Activated CD4-positive, alpha-beta T cell treated with anti-CD3 and anti-CD28 coated beads, Interleukin-2, amount 50 U/mL, for 4 hours (primary cell): ENCODE measurements at places on chromosomes 11 and 22.
A peak's percentile ranks its signal among the peaks of the same experiment; 100 is the strongest.

DNA sequence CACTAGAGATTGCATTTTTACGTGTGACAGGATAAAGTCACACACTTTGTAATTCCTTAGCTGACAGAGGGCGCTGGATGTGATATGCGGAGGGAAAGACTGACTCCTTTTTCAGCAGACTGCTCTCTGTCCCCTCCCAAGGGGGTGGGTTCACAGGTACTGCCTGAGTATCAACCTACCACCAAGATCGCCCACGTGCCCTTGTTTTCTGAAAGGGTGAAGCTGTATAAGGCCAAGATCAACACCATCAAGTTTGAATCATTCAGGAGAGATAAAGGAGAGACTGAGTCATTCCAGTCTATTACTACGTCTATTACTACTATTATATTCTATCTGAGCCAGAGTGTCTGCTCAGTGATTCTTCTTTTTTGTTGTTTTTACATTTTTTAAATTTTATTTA lies 30.7 kb downstream of the BUD13 start:
- no peak for DNase-seq

DNA sequence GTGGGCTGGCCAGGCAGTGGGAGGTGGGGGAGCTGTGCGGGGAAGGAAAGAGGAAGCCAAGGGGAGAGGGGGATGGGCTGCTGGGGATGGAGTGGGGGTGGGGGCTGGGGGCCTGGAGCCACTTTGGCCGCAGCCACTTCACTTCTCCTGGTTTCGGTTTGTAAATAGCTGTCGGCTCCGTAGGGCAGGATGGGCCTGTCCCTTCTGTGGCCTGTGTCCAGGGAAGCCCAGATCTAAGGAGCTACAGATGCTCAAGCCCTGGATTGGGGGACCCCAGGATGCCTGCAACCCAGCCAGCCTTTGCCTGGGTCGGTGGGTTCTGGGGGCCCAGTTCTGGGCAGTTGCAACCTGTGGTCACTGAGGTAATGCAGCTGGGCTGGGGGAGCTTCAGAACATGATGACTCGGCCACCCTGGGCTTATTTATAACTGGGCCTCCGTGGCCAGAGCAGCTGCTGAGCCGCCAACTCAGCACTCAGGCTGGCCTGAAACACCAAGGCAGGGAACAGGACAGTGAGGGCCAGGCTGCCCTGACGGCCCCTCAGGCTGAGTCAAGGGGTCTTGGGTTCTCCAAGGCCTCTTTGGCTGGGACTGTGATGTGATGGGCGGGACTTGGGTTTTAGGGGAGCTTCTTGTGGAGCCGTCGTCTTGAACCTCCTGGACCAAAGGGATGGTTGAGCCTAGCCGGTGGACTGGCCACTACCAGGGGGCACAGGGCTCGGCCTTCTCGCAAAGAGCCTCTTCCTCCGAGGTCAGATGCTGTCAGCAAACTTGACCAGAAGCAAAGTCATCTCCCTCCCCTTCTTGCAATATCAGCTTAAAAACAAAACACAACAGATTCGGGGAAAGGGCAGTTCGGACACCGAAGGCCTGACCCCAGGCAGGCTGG lies 15.0 kb upstream of the SLC39A13 start:
- DNase-seq: no peak

DNA sequence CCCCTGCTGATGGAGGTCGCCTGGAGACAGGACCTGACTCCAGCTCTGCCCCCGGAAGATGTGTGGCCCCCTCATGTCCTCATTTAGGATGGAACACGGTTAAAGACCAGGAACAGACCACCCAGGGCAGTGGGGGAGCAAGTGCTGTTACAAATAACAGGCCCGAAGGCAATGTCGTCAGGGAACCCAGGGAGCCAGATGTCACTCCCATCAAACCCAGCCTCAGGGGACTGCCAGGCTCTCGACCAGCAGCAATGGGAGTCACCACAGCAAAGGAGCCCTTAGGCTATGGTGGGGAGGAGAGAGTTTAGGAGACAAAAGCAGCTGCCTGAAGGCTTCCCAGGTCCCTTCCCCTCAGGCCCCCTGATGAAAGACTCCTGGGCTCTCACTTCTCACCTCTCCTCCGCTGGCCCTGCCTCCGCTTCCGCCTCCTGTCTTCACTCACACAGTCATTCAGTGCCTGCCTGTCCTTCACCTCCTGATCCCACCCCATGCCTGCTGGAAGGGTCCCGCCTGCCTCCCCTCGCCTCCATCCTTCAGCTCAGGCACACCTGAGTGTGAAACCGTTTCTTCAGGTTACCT lies 4.4 kb downstream of the RPS19BP1 start:
- no peak for DNase-seq

- no peak for DNase-seq
Measured at GRCh38 chr11:10305964-10306918, 1.4 kb downstream of the ADM start.

GRCh38 chr11:6328321-6328720 lies 8.0 kb upstream of the CAVIN3 start:
- no peak for DNase-seq

DNA sequence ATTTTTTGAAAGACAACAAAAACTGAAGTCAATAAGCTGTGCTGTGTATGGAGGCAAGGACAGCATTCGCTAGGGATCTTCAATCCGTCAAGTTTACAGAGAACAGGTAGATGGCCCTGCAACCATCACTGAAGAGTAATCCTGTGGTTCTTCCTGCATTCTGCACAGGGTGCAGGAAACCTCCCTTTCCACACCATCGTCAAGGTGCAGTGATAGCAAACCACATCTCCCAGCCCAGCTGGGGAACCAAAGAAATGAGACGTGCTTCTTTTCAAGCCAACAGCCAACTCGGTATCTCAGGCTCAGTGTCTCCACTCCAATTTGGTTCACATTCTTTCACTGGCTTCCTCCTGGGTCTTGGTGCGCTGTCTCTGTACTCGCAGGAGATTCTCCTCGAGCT lies 814.5 kb downstream of the OPCML start:
- DNase-seq: no peak

- DNase-seq: no peak
Measured at GRCh38 chr11:41175304-41175972, 284.0 kb downstream of the LRRC4C start.

DNA sequence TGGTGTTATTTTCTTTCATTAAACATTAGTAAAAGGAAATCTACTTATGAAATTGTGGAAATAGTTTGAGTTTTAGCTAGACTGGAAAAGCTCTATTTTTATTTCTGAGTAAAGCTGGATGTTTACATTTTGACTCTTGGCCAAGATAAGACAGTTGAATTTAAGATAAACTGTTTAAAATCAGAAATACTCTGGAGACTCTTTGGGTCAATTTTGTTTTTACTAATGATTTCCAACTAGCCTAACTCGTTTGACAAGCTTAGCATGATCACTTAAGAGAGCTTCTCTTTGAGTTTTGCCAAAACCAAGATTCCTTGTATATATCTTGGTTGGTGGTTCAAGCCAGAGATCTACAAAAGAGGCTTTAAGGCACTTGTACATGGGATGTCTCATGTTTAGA lies 724.8 kb upstream of the LUZP2 start:
- DNase-seq: no peak

GRCh38 chr11:75593286-75593915 lies 31.3 kb downstream of the SERPINH1 start:
- no peak for DNase-seq

GRCh38 chr11:31793264-31793663 lies 17.9 kb downstream of the PAX6 start:
- no peak for DNase-seq

GRCh38 chr22:40429481-40429880 lies 59.1 kb downstream of the SGSM3 start:
- DNase-seq: no peak

DNA sequence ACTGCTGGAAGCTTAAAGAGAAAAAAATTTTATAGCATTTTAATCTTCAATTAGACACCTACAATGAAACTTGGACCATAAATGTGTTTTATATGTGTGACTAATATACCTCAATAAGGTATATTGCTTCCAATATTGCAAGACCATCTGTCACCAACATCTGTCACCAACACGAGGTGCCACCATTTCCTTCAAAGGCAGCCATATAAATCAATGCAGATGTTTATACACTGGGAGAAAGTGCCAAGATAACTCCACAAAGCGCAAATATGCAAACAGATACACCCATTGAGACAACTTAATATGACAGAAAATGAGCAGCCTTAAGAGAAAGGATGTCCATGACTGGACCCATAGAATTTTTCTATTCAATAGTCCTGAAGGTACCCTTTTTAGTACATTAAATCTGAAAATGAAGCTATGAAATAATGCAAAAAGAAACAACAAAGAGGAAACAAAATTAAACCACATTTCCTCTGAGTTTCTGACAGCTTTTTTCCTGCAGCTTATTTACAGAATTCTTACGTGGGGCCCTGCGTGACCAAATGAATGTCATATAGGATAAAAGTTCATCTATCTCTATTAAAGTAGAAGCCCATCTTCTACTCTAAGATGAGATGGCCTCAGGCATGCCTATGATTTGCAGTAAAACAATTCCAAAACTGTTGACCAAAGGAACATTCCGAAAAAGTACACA lies 12.5 kb downstream of the MPZL3 start:
- DNase-seq: no peak

DNA sequence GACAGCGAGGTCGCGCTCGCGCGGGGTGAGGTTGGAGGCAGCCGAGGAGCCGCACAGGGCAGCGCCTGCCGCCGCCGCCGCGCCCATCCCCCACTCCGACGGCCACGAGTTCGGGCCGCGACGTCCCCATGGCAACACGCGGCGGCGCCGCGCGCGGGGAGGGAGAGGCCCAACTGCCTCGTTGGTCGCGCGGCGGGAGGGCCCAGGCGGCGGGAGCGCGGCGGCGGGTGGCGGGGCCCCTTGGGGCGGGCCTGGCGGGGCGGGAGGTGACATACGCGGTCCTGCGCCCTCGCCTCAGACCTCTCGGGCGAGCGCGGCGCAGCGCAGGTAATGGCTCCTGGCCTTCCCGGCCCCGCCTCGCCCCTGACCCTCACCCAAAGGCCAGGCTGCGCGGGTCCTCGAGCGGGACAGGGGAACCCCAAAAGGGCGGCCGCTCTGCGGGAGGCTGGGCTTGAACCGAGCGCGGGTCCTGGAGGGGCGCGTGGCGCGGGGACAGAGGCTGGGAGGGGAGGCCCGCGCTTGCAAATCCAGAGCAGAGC lies at the start of gene DEUP1:
Gene DEUP1, plus strand, starts transcription at position 297 of the 539 bp plus-strand sequence. CDS start 1,518 bp downstream, outside the sequence.
- DNase-seq: no peak

DNA sequence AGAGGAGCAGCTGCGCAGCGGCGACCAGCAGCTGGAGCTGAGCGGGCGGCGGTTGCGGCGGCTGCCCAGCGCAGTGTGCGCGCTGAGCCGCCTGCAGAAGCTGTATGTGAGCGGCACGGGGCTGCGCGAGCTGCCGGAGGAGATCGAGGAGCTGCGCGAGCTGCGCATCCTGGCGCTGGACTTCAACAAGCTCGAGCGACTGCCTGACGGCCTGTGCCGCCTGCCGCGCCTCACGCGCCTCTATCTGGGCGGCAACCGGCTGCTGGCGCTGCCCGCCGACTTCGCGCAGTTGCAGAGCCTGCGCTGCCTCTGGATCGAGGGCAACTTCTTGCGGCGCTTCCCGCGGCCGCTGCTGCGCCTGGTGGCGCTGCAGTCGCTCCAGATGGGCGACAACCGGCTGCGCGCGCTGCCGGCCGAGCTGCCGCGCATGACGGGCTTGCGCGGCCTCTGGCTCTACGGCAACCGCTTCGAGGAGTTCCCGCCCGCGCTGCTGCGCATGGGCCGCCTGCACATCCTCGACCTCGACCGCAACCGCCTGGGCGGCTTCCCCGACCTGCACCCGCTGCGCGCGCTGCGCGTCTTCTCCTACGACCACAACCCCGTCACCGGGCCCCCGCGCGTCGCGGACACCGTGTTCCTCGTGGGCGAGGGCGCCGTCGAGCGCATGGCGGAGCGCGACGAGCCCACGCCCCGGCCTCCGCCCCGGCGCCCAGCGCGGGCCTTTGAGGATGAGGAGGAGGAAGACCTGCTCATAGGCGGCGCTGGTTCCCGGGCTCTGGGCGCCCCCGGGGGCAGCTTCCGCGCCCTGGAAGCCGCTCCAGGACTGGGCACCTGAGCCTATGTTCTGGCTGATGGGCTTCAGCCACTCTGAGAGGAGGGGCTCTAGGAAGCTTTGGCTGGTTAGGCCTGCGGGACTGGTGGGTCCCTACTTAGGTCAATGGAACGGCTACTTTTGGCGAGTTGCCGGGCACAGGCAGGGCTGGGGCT lies 787 bp downstream of the LRRC10B start:
- peak; percentile 37 for DNase-seq

DNA sequence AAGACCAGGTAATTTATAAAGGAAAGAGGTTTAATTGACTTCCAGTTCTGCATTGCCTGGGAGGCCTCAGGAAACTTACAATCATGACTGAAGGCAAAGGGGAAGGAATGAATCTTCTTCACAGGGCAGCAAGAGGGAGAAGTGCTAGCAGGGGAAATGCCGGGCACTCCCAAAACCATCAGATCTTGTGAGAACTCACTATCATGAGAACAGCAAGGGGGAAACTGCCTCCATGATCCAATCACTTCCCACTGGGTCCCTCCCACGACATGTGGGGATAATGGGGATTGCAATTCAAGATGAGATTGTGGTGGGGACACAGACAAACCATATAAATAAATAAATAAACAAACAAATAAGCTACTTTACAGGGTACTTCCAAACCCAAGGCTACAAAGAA lies 28.8 kb upstream of the EXPH5 start:
- no peak for DNase-seq

GRCh38 chr11:45045683-45046471 lies 95.2 kb upstream of the TP53I11 start:
- no peak for DNase-seq

- DNase-seq: no peak
Measured at GRCh38 chr11:10908215-10908951, 50.5 kb upstream of the ZBED5 start.

DNA sequence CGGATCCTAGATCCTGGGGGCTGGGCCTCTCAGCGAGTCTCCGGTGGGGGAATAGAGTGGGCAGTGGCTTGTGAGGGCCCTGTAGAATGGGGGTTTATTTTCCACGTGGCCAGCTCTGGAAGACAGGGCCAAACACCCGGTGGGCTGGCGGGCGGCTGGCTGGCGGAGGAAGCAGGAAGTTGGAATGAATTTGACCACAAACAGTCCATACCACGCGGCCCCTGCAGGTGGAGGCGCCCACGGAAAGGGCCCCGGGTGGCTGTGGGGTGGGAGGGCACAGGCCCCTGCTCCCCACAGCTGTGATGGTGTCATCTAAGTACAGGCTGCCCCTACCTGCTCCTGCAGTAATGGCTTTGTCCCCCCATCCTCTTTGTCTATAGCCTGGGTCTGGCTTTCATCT lies 15.1 kb downstream of the MCAT start:
- no peak for DNase-seq

GRCh38 chr11:76276046-76276780 lies 69.9 kb upstream of the WNT11 start:
- DNase-seq: no peak

- no peak for DNase-seq
Measured at GRCh38 chr22:26326803-26327202, 102.3 kb upstream of the ASPHD2 start.

DNA sequence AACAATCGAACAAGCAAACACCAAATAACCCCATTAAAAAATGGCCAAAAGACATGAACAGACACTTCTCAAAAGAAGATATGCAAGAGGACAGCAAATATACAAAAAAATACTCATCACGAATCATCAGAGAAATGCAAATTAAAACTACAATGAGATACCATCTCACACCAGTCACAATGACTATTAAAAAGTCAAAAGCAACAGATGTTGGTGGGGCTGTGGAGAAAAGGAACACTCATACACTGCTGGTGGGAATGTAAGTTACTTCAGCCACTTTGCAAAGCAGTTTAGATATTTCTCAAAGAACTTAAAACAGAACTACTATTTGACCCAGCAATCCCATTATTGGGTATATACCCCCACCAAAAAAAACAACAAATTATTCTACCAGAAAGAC lies 51.3 kb upstream of the FLI1 start:
- no peak for DNase-seq

- no peak for DNase-seq
Measured at GRCh38 chr11:67291481-67292381, 2.6 kb downstream of the ANKRD13D start.
